Placental epithelial cell (primary cell): ENCODE measurements at places on chromosomes 3 and 15. TPM values are rescaled to one million over a fixed set of nuclear protein-coding genes. Genes with fewer than 3 reads are reported as not detected.

Gene CFAP161
- total RNA-seq: 0.39 TPM in 1 of 2 replicates, not detected in the other

Gene RPL22L1
- 44.0 and 66.8 TPM in 2 replicates for total RNA-seq

Gene ALPK3
- 0.33 and 0.79 TPM in 2 replicates for total RNA-seq

Gene GOLGA8H
- under 0.01 TPM in 1 of 2 replicates, not detected in the other for total RNA-seq

Gene EFCC1
- not detected in 2 replicates for total RNA-seq

Gene CKMT1A
- total RNA-seq: 1.6 and 2.3 TPM in 2 replicates

Gene AMT
- total RNA-seq: 2.2 and 5.1 TPM in 2 replicates

Gene CMTM8
- not detected in 2 replicates for total RNA-seq
